ENCODE measurements at places on chromosomes 3 and 15. TPM values are rescaled to one million over a fixed set of nuclear protein-coding genes. Genes with fewer than 3 reads are reported as not detected.

The AGBL1 gene
- 0.12 TPM for total RNA-seq

The EIF3J gene
- 57.1 TPM for total RNA-seq

The GHSR gene
- not detected for total RNA-seq

The ATP13A5 gene
- total RNA-seq = 1.4 TPM

The ADGRG7 gene
- not detected for total RNA-seq

The SLC4A7 gene
- 28.0 TPM for total RNA-seq

The KLHL6 gene
- total RNA-seq = 0.99 TPM

The OR5H6 gene
- total RNA-seq = not detected

The ITPKA gene
- total RNA-seq = 0.94 TPM

The SLC6A1 gene
- total RNA-seq = 2.5 TPM

The RPP25 gene
- total RNA-seq = 1.6 TPM

The ITIH1 gene
- total RNA-seq = not detected

The LTK gene
- 0.19 TPM for total RNA-seq

The CASR gene
- total RNA-seq = not detected

The HDAC11 gene
- total RNA-seq = 23.3 TPM

The ITIH3 gene
- total RNA-seq = not detected

The TNNC1 gene
- 2.4 TPM for total RNA-seq

The BLOC1S6 gene
- 43.7 TPM for total RNA-seq

The CP gene
- 21.0 TPM for total RNA-seq

The STAC gene
- total RNA-seq = 11.6 TPM

The ZIC1 gene
- total RNA-seq = 0.27 TPM

The RBMS3 gene
- 76.0 TPM for total RNA-seq

The NGLY1 gene
- 28.2 TPM for total RNA-seq

The TMC3 gene
- 0.35 TPM for total RNA-seq

The TRH gene
- not detected for total RNA-seq

The NRG4 gene
- 0.12 TPM for total RNA-seq

The PPIP5K1 gene
- total RNA-seq = 17.1 TPM

The PLA2G4D gene
- total RNA-seq = not detected

The XYLB gene
- total RNA-seq = 2.2 TPM

The FEZF2 gene
- total RNA-seq = not detected

The GOLGA6D gene
- not detected for total RNA-seq

The SI gene
- not detected for total RNA-seq

The MOBP gene
- total RNA-seq = not detected

The RRP9 gene
- 12.2 TPM for total RNA-seq

The TMCO5A gene
- not detected for total RNA-seq

The PLA2G4E gene
- total RNA-seq = not detected

The DNAJB11 gene
- 40.0 TPM for total RNA-seq

The PARP14 gene
- total RNA-seq = 25.0 TPM

The FAM240A gene
- not detected for total RNA-seq

The RBP2 gene
- not detected for total RNA-seq

The FANCD2 gene
- total RNA-seq = 7.3 TPM

The CFAP161 gene
- total RNA-seq = not detected

The CLDN1 gene
- 0.62 TPM for total RNA-seq

The KCNMB3 gene
- total RNA-seq = 4.2 TPM

The IGF1R gene
- total RNA-seq = 75.6 TPM

The CHRFAM7A gene
- 0.27 TPM for total RNA-seq

The TFG gene
- 72.7 TPM for total RNA-seq

The RTP1 gene
- not detected for total RNA-seq

The SOX14 gene
- total RNA-seq = not detected

The TIGIT gene
- total RNA-seq = 0.08 TPM

The CCDC13 gene
- 4.3 TPM for total RNA-seq

The CMSS1 gene
- total RNA-seq = 20.8 TPM

The LOXL1 gene
- total RNA-seq = 27.9 TPM

The ACKR4 gene
- total RNA-seq = 3.2 TPM

Data from gastroesophageal sphincter (tissue), 4 donors.